ENCODE measurements at places on chromosomes 11 and 22. TPM values are rescaled to one million over a fixed set of nuclear protein-coding genes. Genes with fewer than 3 reads are reported as not detected.

DNA sequence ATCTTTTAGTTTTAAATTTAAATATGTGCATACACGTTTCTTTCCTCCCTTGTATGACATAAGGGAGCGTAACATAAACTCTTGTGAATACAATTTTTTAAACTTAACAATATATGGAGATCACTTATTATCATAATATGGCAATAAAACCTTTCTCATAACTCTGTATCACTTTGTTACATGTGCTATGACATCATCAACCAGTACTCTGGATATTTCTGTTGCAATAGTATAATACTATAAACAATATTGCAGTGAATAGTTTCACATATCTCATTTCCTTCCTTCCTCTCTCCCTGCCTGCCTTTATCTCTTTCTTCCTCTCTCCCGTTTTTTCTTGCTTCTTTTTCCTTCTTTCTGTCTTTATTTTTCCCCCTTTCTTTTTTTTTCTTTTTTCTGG, 1278.0 kb upstream of the CNTN5 start:
- no peak for DNase-seq

- peak; percentile 84 for DNase-seq
These were observed 663 bp upstream of the BUD13 start for GRCh38 chr11:116773203-116774097.

DNA sequence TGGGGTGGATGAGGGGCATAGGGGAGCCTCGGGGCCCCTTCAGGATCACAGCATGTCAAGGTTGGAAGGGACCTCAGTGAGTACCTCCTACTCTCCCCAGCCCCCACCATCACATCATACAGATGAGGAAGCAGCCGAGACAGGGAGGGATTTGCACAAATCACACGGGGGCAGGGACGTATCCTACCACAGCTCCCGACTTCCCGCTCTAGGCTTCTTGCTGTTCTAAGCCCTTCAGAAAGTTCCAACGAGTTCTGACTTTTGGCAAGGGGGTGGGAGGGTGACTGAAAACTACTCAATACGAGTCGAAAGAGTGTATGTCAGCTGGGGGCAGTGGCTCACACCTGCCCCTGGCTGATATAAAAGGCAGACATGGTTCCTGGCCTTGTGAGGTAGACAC, 4.7 kb upstream of the RAD9A start:
- no peak for DNase-seq

- no peak for DNase-seq
These were observed 393.1 kb downstream of the ETS1 start for GRCh38 chr11:128194216-128194615.

DNA sequence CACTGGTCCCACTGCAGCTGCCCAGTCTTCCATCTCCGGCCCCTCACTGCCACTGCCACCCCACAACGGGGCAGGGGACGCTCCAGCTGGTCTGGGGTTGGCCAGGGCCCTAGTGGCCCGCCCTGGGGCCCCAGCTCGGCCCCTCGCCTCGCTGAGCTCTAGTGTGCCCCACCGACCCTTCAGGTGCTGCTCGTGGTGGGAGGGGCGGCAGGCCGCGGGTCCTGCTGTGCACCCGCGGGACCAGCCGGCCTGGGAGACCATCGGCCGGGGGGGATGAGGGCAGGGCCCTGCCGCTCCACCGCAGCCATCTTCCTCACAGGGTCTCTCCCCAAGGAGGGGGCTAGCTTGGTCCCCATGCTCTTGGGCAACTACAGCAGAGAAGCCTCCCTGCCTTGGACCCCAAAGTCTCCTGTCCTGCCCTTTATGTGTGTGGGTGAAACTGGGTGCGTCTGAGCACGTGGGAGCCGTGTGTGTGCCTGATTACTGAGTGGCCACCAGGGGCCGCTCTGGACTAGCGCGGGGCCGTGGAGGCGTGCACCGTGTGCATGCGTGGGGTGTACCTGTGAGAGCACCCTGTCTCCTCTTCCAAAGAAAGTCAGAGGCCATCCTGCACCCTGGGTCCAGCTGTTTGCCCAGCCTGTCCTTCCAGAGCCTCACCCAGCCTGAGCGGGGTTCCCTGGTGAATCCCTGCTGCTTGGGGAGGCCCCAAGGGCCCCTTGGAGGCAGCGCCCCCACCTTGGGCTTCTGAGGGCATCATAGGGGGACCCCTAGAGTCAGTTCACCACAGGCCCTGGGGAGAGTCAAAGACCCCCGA, 6.0 kb upstream of the ACR start:
- peak; percentile 49 for DNase-seq

DNA sequence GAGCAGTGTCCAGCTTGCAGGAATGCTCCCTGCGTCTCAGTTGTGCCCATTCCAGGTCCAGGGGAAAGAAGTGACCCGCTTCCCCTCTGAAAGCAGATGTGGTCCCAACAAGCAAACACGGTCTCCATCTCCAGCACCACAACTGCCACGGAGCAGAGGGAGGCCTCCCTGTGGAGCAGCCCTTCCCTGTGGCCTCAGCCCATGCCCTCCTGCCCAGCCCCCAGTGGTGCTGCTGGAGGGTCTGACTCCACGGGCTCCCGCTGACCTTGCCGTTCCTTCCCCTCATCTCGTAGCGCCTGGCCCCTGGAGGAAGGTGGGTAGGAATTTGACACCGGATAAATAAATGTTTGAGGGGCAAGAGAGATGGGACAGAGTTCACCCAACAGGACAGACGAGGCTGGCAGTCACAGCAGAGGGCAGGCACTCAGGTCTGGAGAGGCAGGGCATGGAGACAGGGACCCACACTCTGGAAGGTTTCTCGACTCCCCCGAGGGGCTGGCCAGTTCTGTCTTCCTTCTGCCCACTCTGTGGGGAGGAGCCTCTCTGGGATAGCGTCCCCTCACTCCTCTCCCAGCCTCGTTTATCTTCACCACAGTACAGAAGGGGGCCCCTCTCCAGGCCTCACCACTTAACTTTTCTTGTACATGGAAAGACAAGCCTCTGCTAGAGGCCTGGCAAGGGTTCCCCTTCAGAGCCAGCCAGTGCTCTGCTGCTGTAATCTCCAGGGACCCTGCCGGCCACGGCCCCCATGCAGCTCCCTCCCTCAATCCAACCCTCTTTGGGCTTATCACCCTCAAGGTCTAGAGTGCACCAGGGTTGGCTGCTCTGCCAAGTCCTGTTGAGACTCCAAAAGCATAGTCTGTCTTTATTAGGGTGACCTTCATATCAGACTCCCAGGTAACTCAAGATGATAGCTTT, 7.5 kb upstream of the ST3GAL4 start:
- DNase-seq = no peak

The RASL10A gene
- 2.2 TPM for polyA plus RNA-seq

The GRK3 gene
- 46.0 TPM for polyA plus RNA-seq

The LRRC51 gene
- 200 TPM for polyA plus RNA-seq
